ENCODE measurements at places on chromosomes 6 and 20. TPM values are rescaled to one million over a fixed set of nuclear protein-coding genes. Genes with fewer than 3 reads are reported as not detected.

The ZNF165 gene
- 0.26 TPM for total RNA-seq

The ERVFRD-1 gene
- not detected for total RNA-seq

DNA sequence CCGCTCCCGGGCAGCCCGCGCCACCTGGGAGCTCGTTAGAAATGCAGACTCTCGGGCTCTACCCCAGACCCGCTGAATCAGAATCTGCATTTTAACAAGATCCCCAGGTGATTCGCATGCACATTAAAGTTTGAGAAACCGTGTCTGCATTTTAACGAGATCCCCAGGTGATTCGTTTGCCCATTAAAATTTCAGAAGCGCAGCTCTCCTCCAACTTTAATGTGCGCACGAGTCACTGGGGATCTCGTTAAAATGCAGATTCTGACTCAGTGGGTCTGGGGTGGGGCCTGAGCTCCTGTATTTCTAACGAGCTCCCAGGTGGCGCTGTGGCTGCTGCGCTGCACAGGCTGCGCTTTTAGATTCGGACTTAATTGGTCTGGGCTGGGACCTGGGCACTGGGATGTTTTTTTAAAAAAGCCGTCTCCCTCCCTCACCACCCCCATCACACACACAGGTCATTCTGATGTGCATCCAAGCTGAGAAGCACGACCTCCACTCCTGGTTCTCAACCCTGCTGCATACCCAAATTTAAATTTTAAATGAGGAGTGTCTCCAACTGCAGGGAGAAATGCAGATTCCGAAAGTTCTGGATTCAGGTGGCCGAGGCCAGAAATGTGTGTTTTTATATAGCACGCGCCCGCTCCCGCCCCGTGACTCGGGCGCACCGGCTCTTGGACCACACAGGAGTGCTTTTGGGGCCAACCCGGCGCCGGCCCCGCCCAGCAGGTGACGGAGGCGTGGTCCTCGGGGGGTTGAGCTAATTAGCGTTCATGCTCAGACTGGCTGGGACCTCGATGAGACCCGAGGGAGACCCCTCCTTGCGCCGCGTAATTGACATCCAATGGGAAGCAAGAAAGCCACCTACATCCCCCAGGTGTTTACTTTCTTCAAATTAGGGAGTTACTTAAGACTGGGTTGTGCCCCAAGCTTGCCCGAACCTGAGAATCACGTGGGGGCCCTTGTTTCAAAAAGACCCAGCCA, 85.8 kb downstream of the ZFP64 start:
- DNase-seq = no peak

GRCh38 chr6:145042559-145042958, 692.8 kb downstream of the EPM2A start:
- DNase-seq = no peak

GRCh38 chr20:62696434-62696957, 12.1 kb upstream of the NTSR1 start:
- DNase-seq = no peak

DNA sequence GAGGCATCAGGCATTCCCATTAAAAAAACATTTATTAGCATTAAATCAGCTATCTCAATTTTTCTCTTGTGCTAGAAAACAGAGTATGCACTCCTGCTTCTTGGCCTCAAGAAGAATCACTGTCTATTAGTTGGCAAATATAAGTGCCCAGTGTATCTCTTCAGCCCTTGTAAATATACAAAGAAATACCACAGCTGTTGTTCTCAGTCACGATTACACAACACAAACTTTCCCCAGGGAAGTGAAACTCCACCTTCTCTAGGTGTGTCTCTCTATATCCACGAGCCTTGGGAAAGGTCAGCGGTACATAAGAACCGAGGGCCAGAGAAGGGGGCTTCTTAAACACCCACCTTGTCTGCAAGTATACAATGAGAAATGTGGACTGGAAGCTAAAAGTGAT, 194.7 kb downstream of the PKHD1 start:
- DNase-seq = no peak

GRCh38 chr6:74248966-74249365, 553.0 kb downstream of the CD109 start:
- no peak for DNase-seq
